Upper lobe of left lung (tissue), 6 donors: ENCODE measurements at places on chromosomes 12 and 14. TPM values are rescaled to one million over a fixed set of nuclear protein-coding genes. Genes with fewer than 3 reads are reported as not detected.
A peak's percentile ranks its signal among the peaks of the same experiment; 100 is the strongest.

The ASCL1 gene
- total RNA-seq, result 0.29 TPM

DNA sequence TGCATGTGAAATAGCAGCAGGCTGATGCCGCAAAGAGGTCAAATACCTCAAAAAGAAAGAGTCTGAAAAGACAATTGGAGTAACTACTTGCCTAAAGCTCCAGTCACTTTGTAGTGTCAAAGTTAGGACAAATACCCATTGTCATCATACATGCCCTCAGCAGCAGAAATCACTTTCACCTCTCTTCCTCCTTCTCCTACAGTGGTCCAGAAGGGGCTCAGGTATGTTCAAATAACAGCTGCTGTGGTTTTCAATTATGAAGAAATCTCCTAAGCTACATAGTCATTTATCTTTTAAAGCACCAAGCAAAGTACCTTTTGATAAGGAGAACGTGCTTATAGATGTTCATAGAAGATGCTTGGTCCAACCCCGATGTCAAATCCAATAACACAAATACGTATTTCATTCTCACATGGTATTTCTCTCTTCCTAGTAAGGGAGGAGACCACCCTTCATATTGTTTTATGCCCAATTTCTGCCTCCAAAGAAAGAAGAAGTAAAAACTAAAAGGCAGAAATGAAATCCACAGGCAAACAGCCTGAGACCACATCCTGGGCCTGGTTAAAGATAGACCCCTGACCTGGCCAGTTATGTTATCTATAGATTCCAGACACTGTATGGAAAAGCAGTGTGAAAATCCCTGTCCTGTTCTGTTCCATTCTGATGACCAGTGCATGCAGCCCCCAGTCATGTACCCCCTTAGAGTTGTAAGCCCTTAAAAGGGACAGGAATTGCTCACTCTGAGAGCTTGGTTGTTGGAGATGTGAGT lies 23.7 kb downstream of the GYS2 start:
- DNase-seq, result no peak

DNA sequence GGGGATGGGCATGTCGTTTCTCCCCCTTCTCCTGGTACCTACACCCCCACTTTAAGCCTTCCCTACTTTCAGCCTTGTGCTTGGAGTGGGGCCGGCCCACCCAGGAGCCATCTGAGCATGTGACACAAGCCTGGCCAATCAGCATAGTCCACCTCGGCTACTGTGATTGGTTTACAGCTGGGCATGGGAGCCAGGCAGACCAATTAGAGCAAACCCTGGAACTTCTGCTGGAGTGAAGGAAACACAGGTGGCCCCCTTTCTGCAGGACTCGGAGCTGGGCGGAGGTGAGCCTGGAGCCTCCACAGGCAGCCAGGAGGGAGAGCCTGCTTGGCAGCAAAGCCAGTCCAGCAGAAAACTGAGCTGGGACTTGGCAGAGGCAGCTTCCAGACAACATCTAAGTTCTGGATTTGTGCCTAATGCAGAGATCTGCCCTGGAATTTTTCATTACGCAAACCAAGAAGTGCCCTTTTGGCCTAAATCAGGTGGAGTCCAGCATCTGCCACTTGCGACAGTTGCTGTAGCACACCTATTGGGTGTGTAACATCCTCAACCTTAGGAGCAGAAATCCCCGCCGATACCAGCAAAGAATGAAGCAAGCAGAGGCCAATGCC lies 59.5 kb downstream of the SCARB1 start:
- DNase-seq, result peak; percentile 48

The CIROP gene
- total RNA-seq, result not detected

DNA sequence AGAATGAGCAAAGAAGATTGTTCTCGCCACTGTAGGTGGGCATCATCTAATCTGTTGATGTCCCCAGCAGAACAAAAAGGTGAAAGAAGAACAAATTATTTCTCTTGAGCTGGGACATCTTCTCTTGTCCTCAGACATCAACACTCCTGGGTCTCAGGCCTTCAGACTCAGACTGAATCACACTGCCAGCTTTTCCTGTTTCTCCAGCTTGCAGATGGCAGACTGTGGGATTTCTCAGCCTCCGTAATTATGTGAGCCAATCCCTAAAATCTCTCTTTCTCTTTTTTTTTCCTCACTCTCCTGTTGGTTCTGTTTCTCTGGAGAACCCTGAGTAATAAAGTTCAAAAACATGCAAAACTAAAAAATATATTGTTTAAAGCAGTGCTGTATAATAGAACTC lies 3.7 kb upstream of the TMPRSS12 start:
- no peak for DNase-seq

The IFT81 gene
- total RNA-seq, result 7.7 TPM

The SALL2 gene
- 9.1 TPM for total RNA-seq

GRCh38 chr12:15629108-15629507 lies 160.1 kb downstream of the EPS8 start:
- DNase-seq, result no peak

The PLEKHG7 gene
- 2.0 TPM for total RNA-seq

GRCh38 chr12:56487448-56488040 lies 417 bp downstream of the GLS2 start:
- peak; percentile 87 for DNase-seq

GRCh38 chr12:49615725-49616124 lies 7.6 kb upstream of the PRPF40B start:
- DNase-seq, result no peak

DNA sequence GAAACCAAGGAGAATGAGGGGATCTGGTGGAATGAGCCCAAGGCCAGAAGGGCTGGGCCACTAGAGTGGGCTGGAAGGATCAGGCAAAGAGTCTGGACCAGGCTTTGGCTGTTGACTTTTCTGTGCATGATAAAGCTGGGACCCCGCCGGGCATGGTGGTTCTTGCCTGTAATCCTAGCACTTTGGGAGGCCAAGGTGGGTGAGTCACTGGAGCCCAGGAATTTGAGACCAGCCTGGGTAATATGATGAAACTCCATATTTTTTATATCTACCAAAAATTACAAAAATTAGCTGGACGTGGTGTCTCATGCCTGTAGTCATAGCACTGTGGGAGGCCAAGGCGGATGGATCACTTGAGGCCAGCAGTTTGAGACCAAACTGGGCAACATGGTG lies 393 bp upstream of the KLHL33 start:
- DNase-seq, result no peak

The VRTN gene
- total RNA-seq, result not detected

DNA sequence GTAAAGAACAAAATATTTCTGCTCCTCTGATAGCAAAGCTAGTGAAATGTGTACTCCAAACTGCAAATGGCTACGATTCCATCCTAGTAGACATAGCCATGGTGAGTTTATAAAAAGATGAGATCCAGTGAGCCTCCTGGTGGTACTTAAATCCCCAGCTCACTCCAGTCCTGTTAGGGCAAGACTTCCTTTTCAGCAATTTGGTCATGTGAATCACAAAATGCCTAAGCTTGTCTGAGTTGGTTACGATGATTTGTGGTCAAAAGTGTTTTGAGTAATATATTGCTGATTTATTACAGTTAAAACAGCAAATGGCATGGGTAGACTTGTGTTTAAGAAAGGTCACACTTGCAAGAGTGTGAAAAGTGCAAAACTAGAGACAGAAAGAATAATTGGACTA lies 102.7 kb upstream of the NAV3 start:
- no peak for DNase-seq

The RIPK3 gene
- 37.4 TPM for total RNA-seq

The PAN2 gene
- 70.5 TPM for total RNA-seq

DNA sequence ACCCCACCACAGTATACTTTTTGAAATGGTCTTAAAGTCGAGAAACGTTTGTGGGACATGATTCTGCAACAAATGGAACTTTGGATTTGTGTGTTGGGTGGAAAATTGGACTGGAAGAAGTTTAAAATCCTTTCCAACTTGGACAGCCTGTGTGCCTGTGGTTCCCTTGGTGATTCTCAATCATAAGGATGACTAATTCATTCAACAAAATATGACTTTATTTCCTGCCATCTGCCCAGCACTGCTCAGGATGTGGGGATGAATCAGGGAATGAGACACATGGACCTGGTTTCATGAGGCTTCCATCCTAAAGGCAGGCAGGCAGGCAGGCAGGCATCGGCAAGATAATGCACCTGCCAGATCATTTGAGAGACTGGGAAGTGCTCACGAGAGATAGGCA lies 57.3 kb upstream of the TMEM132D start:
- DNase-seq, result no peak

DNA sequence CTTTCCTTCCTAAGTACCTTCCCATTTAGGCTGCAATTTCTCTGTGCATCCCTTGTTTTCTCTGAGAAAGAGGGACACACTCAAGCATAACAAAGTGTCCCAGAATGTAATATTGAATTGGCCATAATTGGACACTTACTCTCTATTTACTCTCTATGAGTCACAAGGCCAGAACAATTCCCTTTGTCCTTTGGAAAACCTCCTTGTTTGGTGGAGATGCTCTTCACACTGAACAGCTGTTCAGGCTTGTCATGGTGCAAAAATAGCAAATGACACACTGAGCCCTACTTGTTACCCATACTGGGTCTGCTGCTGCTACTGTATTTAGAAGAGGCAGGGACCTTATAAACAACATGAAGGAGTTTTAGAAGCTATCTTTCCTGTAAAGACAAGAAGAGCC lies 1590.5 kb upstream of the TMEM132C start:
- no peak for DNase-seq

DNA sequence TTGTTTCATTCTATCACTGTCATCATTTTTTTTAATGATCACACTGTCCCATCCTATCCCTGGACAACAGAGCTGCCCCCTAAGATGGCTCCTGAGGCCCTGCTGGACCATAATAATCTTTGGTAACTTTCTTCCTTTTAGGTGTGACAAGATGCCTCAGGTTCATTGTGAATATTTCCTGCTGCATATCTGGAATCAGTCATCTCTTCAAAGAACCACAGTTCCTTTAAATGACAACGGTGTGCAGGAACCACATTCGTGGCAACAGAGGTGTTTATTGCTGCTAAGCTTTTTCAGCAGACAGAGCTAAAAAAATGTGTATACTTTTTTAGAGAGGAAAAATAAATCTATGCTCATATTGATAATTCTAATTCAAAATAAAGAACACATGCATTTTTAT lies 312.9 kb downstream of the MED13L start:
- DNase-seq, result no peak

DNA sequence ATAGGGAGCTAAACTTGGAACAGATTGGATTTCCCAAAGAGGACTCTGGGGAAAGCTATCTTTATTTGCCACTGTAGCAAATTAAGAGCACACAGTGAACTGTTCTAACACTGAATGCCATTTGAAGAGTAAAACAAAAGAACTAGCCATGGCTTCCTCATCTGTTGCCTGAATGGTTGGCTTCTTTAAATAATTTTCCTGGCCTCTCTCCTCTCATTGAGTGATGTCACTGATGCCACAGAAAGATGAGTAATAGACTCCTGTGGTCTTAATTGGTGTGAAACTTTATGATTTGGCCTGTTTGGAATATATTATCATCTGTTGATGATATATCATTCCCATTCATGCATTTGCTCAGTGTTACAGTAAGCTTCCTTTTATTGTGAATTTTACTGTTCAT lies 42.5 kb downstream of the WDR20 start:
- DNase-seq, result no peak

- no peak for DNase-seq
Observed at GRCh38 chr12:6978611-6979011, 7.9 kb downstream of the EMG1 start.

GRCh38 chr12:9273276-9273675 lies 65.1 kb upstream of the PZP start:
- no peak for DNase-seq

- no peak for DNase-seq
Observed at GRCh38 chr12:68121143-68121542, 38.4 kb downstream of the IFNG start.

GRCh38 chr14:48129472-48129871 lies 454.1 kb upstream of the MDGA2 start:
- no peak for DNase-seq

- DNase-seq, result no peak
Observed at GRCh38 chr14:51180577-51180976, 59.5 kb upstream of the TMX1 start.

The ZBTB39 gene
- 7.0 TPM for total RNA-seq

DNA sequence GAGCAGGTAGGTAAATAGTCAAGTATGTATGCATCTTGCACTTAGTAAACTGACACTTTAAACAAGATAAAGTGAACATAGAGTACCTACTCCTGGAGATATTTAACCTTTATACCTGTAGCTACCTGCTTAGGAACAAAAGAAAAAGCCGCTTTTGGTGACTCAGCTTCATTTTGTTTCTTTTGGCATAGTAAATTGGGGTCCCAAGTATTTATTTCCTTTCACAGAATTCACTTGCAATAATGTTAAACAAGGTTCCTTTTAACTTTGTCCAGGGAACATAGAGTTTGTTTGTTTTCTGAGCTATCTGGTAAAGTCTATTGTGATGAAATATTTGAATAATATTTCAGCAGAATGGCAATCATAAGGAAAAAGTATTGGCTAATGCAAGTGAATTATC lies 20.0 kb downstream of the SLCO1B3 start:
- DNase-seq, result no peak

DNA sequence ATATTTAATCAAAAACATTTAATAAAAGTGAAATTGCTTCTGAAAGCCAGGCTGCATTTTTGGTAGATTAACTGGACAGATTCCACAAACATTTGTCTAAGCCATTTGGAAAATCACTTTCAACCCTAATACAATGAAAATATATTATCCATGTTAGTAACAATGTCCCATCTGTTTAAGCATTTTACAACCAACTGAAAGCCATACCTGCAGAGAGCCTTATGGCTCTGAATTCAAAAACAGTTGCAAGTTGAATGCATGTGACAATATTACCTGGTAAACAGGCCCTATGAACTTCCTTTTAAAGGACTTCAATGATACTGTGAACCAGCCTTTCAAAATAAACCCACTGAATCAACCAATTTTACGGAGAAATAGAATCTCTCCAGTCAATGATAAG lies 468.1 kb downstream of the BTG1 start:
- DNase-seq, result no peak

The DENND5B gene
- total RNA-seq, result 7.6 TPM

DNA sequence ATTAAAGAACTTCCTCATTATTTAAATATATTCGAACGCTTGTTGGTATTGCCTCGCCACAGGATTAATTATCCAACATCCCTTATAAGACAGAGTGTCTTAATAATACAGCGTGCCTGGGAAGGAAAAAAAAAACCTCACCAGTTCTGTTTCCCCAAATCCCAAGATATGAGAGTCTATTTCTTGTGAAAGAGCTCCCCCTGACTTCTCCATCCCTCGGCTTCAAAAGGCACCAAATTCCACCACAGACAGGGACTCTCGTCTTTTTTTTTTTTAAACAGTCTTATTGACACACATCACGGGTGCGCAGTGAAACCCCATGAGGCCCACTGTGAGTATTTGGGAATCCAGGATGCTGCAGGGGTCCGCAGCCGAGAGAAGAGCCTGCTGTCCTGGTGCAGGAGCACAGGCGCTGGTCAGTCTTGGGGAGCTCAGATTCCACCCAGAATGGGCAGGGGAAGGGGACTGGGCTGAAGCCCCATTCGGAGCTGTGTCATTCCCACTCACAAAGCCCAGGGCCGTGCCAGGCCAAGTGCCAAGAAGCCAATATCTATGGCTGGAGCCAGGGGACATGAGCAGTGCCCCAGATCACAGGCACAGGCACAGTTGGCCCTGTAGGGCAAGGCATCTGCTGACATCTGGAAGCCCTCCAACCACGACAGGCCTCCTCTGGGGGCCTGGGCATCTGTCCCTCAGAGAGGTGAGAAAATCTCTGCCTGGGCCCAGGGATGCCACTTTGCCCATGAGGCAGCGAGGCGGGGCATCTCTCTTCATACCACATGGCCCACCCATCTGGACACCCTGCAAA lies 71.9 kb downstream of the BCL11B start:
- no peak for DNase-seq

The CLEC2A gene
- total RNA-seq, result not detected
